ENCODE measurements at places on chromosomes 12 and 14. TPM values are rescaled to one million over a fixed set of nuclear protein-coding genes. Genes with fewer than 3 reads are reported as not detected.

Gene TEX52
- not detected for total RNA-seq

Gene ACVRL1
- total RNA-seq = 10.3 TPM

Gene RIMBP2
- not detected for total RNA-seq

Gene DDX23
- total RNA-seq = 105 TPM

Gene PLEKHG7
- total RNA-seq = not detected
